ENCODE measurements at places on chromosomes 2 and 18.
A peak's percentile ranks its signal among the peaks of the same experiment; 100 is the strongest.

GRCh38 chr2:85743304-85743978 is 10.3 kb upstream of the ATOH8 start:
- DNase-seq, result no peak

- no peak for DNase-seq
Observed at GRCh38 chr18:69444221-69444620, 43.5 kb downstream of the DOK6 start.

- DNase-seq, result peak; percentile 58
Observed at GRCh38 chr2:59584958-59585357, 968.5 kb downstream of the BCL11A start.

DNA sequence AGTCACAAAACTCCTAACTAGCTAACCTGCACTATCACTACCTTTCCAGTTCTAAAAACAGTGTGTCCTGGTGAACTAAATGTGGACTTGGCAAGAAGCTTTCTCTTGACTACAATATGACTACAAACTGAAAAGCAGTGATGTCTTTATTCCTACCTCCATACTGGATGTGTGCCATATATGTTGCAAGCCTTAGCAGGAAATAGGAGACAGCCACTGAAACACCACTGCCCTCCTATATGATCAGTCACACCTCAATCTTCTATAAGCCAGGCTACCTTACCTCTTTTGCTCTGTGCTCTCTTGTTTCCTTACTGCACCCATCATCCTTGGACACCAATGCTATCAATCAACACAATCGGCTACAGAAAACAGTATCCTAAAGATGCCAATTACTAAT is 34.1 kb downstream of the SS18 start:
- DNase-seq, result no peak

DNA sequence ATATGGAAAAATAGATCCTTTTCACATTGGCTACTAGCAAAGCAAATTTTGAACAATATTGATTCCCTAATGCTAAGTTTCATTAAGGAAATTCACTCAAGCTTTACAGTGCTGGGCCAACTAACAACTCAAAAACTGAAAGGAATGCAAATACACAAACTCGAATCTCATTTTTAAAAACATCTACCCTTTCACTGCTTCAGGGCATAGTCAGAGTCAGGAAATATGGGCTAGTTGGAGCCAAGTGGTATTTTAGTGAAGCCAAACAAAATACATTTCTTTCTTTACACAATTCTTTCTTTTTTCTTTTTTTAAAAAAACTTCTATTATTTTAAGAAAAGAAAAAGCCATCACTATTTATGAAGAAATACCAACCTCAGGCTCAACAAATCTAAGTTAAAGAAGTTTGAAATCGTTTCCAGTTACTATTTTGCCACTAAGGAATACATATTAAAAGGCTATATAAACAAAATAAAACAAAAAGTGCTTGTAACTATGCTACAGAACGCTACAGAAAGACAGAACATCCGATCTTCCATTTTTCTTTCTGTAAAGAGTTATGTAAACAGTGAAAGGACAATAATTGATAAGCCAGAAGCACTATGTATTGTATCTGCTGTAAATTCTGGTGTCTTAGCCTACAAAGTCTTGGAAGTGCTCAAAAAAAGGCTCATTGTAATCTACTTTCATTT is 113.6 kb upstream of the STK17B start:
- DNase-seq, result no peak

GRCh38 chr2:224608104-224608503 is 22.9 kb upstream of the CUL3 start:
- no peak for DNase-seq

DNA sequence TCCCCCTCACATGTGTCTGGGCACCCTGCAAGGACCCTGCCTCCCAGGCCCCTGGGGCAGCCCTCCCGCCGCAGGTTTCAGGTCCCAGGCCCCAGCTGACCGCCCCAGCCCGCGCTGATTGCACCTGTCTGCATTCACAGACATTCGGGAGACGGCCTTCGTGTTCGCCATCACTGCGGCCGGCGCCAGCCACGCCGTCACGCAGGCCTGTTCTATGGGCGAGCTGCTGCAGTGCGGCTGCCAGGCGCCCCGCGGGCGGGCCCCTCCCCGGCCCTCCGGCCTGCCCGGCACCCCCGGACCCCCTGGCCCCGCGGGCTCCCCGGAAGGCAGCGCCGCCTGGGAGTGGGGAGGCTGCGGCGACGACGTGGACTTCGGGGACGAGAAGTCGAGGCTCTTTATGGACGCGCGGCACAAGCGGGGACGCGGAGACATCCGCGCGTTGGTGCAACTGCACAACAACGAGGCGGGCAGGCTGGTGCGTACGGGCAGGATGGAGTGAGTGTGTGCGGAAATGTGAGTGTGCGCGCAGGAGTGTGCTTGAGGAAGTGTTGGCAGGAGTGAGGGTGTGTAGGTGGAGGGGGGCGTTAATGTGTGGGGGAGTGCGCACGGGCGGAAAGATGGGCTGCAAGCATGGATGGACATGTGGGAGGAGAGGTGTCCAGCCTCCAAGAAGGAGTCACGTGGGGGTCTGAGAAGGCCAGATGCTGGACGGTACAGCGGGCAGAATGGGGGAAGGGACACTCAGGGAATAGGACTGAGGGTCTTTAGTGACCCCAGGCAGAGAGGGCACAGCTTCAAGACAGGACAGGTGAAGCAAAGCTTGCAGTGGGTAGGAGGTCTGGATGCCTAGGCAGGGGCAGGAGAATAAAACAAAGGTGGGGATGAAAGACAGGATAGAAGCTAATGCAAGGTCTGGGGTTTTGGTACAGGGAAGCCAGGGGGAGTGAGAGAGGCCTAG is 9.0 kb upstream of the WNT10A start:
- DNase-seq, result no peak

DNA sequence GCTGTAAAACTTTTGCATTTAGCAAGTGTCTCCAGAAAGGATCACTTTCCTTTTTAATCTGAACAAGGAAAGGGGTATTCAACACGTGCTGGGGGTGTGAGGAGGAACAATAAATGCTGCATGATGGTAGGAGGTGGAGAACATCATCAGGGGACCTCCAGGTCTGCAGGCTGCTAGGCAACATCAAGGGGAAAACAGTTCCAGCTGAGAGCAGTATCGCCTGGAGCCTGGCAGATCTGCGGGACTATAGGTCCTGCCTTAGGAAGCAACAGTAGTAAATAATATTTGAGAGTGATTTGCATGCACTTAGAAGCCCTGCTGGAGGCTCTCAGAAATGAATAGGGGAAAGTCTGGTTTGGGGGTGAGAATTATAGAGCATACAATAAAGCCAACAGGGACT is 175.6 kb downstream of the SUCLG1 start:
- DNase-seq, result no peak

DNA sequence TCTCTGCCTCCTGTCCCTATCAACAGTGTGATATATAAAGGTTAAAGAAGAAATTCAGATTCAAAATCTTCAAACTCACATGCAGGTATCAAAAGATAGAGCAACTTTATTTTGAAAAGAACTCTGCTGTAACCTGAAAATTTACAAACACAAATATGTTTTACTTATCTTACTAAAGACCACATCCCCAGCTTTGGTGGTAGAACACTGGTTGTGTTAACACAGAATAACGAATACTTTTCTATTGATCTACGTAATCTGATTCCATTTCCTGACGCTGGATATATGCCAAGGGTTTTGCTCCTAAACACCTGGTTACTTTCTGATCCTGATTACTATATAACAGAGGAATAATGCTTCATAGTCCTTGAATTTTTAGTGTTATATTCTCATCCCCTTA is 23.1 kb upstream of the SLC39A10 start:
- no peak for DNase-seq

- DNase-seq, result no peak
Observed at GRCh38 chr2:5453220-5454050, 238.7 kb upstream of the SOX11 start.

DNA sequence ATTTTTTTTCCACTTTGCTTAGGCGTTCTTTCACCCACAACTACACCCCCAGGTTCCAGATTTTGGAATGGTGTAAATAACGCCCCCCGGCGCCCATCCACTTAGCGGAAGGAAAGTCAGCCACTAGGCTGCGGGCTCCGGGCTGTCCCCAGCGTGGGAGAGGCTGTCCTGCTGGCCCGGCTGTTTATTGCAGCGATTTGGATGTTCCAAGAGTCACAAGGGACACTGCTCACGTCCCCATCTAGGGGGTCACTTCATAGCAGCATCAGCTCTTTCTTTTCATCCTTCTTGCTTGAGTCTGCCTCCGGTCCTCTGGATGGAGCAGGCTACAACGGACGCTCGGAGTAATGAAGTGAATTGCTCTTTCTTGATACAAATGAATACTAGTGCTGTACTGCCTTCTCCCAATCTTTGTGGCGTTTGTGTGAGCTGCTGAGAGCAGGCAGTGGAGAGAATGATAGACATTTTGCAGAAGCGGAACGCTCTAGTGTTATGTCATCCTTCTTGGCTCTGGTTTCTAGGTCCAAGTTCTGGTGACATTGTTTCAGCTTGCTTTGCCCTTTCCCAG is 50.7 kb upstream of the PAIP2B start:
- peak; percentile 87 for DNase-seq

DNA sequence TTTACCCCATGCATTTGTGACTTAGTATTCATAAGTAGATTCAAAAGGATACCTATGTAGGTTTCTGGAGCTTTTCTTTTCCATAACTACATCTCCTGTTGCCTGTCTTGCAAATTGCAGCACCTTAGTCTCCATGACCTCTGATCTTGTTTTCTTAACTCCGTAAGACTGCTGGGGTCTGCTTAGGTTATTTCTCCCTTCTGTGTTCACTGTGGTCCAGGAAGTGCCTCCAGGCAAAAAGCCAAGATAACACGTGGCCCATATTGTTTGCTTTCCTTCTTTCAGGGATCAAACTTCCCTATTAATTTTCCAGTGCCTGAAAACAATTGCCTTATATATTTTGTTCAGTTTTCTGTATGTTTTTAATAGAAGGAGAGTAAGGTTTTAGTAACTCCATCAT is 86.4 kb downstream of the GCA start:
- no peak for DNase-seq

GRCh38 chr18:68342039-68342659 is 372.8 kb downstream of the TMX3 start:
- no peak for DNase-seq

DNA sequence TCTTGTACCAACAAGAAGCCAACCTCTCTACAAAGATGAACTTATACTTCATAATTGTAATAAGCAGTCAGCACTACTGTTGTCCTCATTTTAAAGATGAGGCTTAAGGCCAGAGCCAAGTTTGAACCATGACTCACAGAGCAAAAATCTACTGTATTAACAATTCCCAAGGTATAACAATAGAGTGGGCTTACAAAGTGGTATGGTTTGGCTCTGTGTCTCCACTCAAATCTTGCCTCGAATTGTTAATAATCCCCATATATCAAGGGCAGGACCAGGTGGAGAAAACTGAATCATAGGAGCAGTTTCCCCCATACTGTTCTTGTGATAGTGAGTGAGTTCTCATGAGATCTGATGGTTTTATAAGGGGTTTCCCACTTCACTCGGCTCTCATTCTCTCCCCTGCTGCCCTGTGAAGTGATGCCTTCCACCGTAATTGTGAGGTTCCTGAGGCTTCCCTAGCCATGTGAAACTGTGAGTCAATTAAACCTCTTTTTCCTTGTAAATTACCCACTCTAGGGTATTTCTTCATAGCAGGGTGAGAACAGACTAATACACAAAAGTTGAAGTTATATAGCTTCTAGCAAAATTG is 19.5 kb downstream of the MRPL44 start:
- no peak for DNase-seq

- no peak for DNase-seq
Observed at GRCh38 chr2:18339326-18339725, 221.1 kb downstream of the RDH14 start.

- DNase-seq, result no peak
Observed at GRCh38 chr2:37365669-37366068, 21.2 kb downstream of the QPCT start.

DNA sequence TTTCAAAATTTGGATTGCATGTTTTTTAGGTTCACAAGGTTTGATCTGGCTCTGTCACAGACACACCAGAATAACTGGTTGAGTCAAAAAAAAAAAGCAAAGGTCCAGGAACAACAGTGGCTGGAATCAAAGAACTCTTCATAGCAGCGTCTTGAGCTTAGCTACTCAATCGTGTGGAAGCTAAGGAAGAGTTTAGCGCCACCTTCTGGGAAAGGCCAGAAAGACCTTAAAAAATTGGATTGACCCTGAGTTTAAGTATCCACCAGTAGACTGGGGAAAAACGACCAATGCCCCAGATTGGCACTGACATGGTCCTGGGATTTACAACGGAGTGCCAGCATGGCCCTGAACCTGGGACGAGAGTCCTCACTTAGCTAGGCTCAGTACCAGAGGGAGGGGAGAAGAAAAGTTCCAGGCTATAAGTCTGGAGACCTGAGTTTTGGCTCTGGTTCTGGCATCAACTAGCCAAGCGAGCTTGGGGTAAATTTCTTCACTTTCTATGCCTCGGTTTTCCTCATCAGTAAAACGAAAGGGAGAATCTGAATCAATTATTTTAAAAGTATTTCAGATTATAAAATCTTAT is 71.1 kb upstream of the TFCP2L1 start:
- DNase-seq, result peak; percentile 82

DNA sequence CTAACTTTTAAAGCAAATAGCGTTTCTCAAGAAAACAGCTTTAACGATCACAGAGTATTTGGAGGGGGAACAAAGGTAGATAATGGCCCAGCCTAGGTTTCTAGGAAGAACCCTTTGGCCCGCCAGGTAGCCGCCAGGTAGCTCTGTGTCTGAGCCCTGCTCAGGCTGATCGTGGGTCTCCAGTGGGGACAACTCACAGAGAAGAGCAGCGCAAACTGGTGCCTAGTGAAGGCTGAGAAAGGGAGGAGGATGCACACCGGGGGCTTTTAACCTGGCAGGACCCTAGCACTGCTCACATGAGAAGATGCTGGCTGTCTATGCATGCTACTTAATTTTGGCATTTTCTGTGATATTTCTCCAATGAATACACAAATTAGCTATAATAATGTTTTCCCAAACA is 5.8 kb downstream of the NGEF start:
- no peak for DNase-seq

All from neural progenitor cell (in vitro differentiated cells).